Hepatocyte (in vitro differentiated cells): ENCODE measurements at places on chromosomes 1 and 21. TPM values are rescaled to one million over a fixed set of nuclear protein-coding genes. Genes with fewer than 3 reads are reported as not detected.

DNA sequence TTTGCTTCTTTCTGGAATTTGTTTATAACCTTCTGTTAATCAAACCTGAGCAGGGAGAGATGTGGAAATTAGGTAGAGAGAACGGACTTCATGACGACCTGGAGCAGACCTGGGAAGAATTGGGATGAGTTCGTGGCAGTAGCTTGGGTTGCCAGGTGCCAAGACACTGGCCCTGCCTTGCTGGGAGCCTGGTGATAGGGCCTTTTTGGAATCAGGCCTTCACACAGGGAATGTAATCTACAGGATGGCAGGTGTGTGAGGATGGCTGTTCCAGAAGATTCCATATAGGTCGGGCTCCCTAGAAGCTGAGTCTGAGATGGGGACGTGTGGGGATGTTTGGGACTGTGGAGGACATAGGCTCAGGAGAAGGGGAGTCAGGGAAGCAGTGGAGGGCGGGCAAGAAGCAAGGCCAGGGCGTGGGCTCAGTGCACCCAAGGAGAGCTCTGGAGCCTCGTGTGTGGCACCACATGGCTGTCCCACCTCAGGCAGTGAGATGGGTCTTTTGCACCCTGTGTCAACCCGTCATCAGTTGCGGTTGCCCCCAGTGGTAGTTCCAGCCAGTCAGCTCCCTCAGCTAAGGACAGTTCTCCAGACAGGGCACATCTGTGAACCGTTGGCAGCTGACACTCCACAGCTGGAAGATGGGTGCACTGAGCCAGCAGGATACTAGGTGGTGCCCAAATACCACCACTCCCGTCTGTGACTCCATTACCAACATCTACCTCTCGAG lies 395.9 kb downstream of the MATN1 start:
- no peak overlapping the region for H3K4me3 ChIP-seq
- no peaks in the 10 kb centered on the region for H3K4me1 ChIP-seq
- no peak for DNase-seq
- no peaks in the 10 kb centered on the region for H3K27me3 ChIP-seq
- H3K36me3 ChIP-seq: no peaks in the 10 kb centered on the region
- H3K27ac ChIP-seq: no peak overlapping the region

DNA sequence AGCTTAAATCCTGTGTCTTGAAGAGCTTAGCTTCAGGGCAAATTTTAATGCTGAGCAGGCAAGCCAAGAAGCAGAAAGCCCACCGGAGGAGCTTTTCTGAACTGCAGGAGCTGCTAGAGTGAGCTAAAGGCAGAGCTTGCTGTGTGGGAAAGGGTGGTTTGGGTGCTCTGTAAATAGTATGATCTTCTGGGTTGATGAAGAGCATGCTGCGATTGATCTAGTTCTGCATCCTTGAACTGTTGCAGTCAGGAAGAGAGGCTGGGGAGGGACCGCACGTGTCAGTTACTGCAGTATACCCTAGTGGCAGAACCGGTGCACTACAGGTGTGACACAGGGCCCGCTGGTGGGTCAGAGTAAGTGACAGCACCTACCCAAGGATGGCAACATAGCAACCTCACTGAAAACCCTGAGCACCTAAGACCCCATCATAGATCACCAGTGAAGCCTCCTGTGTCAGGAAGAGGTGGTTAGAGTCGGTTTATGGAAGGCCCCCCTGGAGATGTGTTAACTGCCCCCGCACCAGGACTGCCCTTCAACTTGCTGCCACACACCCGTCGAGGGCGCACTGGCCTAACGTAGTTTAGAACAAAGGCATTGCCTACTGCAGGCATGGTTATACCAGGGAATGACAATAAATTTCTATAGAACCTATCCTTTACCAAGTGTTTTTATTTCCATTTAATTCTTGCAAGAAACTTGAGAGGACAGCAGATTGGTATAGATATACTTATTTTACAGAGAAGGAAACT lies 146.0 kb upstream of the KIAA0040 start:
- H3K4me1 ChIP-seq: no peaks in the 10 kb centered on the region
- peaks cover 9% of the 10 kb centered on the region for H3K27me3 ChIP-seq
- peak; percentile 29 for DNase-seq
- no peak overlapping the region for H3K4me3 ChIP-seq

Gene NR1I3
- total RNA-seq: 2.6 and 4.1 TPM in 2 replicates

Gene HSPG2
- total RNA-seq: 38.3 and 72.4 TPM in 2 replicates

DNA sequence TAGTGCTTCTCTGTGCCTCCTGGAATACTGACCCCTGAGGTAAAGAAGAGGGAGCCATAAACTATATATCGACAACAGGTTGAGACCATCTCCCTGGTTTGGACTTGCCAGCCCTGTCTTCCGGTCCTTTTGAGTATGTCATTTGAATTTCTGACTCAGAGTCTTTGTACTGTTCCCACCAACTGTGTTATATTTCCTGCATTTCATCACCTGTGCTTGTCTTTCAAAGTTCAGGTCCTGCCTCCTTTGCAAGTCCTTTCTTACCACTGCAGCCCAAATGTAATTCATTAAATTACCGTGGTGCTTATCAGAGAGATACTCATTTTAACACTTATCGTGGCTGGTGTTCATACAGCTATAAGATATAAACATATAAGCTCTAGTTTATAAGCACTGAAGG lies 10.7 kb downstream of the AK5 start:
- no peak overlapping the region for H3K27ac ChIP-seq
- peaks cover 9% of the 10 kb centered on the region for H3K27me3 ChIP-seq
- no peaks in the 10 kb centered on the region for H3K36me3 ChIP-seq

Gene NBPF14
- total RNA-seq: 15.3 and 16.2 TPM in 2 replicates

DNA sequence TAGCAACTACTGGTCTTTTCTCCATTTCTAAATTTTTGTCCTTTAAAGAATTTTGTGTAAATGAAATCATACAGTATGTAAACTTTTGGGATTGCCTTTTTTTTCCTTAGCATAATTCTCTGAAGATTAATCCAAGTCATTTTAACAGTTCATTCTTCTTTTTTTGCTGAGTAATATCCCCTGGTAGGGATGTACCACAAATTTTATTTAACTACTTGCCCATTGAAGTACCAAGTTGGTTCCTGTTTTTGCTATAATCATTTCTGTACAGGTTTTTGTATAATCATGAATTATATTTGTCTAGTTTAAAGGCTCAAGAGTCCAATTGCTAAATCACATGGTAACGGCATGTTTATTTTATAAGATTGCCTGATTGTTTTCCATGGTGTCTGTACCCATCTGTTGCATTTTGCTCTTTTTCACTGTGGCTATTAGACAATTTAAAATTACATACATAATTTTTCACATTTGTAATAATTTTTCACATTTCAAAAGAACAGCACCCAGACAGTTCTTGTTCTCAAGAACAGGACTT lies 891.1 kb downstream of the USP25 start:
- H3K27ac ChIP-seq: no peak overlapping the region
- H3K4me1 ChIP-seq: no peaks in the 10 kb centered on the region
- no peak overlapping the region for H3K4me3 ChIP-seq
- H3K36me3 ChIP-seq: no peaks in the 10 kb centered on the region
- no peak for DNase-seq
- no peaks in the 10 kb centered on the region for H3K27me3 ChIP-seq

Gene SUSD4
- 3.9 and 8.3 TPM in 2 replicates for total RNA-seq

Gene OR2G6
- total RNA-seq: not detected in 2 replicates

Gene BMP8A
- total RNA-seq: 1.4 and 2.8 TPM in 2 replicates

GRCh38 chr21:36654324-36654723 lies 44.6 kb upstream of the SIM2 start:
- no peak overlapping the region for H3K27ac ChIP-seq
- H3K4me1 ChIP-seq: no peaks in the 10 kb centered on the region
- no peak overlapping the region for H3K4me3 ChIP-seq
- no peaks in the 10 kb centered on the region for H3K27me3 ChIP-seq
- DNase-seq: no peak

Gene WDR3
- total RNA-seq: 24.3 and 30.9 TPM in 2 replicates

DNA sequence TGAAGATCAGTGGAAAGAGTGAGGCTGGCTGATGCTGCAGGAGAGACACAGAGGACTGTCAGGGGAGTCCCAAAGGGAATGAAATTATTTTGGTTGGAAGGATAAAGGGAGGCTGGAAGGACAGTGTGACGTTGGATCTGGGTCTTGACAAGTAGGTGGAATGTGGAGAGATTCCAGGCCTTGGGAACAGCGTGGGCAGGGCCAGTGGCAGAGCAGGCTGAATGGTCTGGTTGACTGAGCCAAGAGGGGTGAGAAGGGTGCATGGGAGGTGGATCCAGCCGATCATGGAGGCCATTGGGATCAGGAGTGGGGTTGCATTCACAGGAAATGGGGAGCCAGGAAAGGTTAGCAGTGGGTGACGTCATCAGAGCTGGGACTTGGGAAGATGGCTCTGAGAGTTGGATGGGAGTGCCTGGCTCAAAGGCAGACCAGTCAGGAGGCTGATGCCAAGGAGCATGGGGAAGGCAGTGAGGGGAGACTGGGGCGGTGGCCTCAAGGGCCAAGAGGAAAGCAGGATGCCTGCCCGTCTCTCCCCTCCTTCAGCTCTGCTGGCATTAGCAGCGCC lies 146.2 kb upstream of the VAMP3 start:
- H3K27me3 ChIP-seq: peaks cover 23% of the 10 kb centered on the region
- no peak overlapping the region for H3K27ac ChIP-seq
- no peaks in the 10 kb centered on the region for H3K36me3 ChIP-seq
- no peak overlapping the region for H3K4me3 ChIP-seq

Gene NTMT2
- total RNA-seq: not detected in 2 replicates

Gene NENF
- total RNA-seq: 45.4 and 52.3 TPM in 2 replicates

GRCh38 chr1:60073605-60074278 lies at the start of gene C1orf87:
C1orf87 (minus strand) TSS chr1:60073770; CDS start chr1:60072643, 1,127 bp downstream.
- no peak within 1 kb of the TSS for H3K4me3 ChIP-seq
- peaks cover 44% of the 10 kb centered on the region for H3K27me3 ChIP-seq
- peaks cover 10% of the 10 kb centered on the region for H3K4me1 ChIP-seq
- peak; percentile 20 for DNase-seq

DNA sequence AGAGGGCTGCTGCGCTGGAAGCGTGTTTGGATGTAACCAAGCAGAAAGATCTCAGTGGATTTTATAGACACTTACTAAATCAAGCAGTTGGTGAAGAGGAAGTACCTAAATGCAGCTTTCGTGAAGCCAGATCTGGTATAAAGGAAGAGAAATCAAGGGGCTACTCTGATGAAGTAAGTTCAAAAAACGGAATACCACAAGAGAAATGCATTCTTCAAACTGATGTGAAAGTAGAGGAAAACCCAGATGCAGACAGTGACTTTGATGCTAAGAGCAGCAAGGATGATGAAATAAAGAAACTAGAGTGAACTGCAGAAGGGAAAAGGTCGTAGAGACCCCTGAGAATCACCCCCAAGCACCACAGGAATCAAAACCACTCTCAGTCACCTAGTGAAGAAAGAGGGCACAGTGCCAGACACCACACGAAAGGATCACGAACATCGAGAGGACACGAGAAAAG lies 40.8 kb upstream of the NEXN start:
- no peaks in the 10 kb centered on the region for H3K4me1 ChIP-seq
- no peak overlapping the region for H3K4me3 ChIP-seq
- H3K36me3 ChIP-seq: no peaks in the 10 kb centered on the region
- no peak overlapping the region for H3K27ac ChIP-seq
- H3K27me3 ChIP-seq: no peaks in the 10 kb centered on the region
- DNase-seq: no peak

GRCh38 chr1:215052256-215053015 lies 30.1 kb upstream of the KCNK2 start:
- no peak overlapping the region for H3K4me3 ChIP-seq
- H3K27ac ChIP-seq: no peak overlapping the region
- no peak for DNase-seq
- H3K27me3 ChIP-seq: no peaks in the 10 kb centered on the region

Gene SPRR2B
- total RNA-seq: not detected in 2 replicates

DNA sequence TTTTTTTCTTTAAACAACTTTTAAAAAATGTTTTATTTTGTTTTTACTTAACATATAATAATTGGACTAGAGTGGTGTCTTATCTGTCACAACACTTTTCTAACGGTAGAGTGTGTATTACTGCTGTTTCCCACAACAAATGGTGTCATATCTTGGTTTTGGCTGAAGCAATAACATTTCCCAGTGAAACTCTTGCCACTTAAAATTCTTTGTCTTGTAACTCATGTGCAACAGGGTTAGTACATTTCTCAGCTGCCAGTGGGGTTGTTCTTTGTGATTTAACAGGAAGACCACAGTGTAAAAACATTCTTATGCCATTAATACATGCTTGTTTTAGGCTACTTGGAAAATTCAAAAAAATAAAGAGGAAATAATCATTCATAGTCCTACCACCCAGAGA lies 43.5 kb downstream of the ALPL start:
- H3K36me3 ChIP-seq: no peaks in the 10 kb centered on the region
- no peak overlapping the region for H3K4me3 ChIP-seq
- no peaks in the 10 kb centered on the region for H3K4me1 ChIP-seq
- H3K27ac ChIP-seq: no peak overlapping the region
- no peak for DNase-seq

- no peaks in the 10 kb centered on the region for H3K4me1 ChIP-seq
- H3K36me3 ChIP-seq: no peaks in the 10 kb centered on the region
- H3K27ac ChIP-seq: peak overlapping the region; percentile 67
- DNase-seq: peak; percentile 64
- no peaks in the 10 kb centered on the region for H3K27me3 ChIP-seq
Observed at GRCh38 chr1:116556289-116557006, 14.4 kb downstream of the CD58 start.

Gene C1QTNF12
- 3.8 and 4.1 TPM in 2 replicates for total RNA-seq

- H3K27ac ChIP-seq: no peak overlapping the region
- H3K36me3 ChIP-seq: no peaks in the 10 kb centered on the region
- H3K4me3 ChIP-seq: no peak overlapping the region
- DNase-seq: no peak
Observed at GRCh38 chr21:40016234-40016633, 149.0 kb downstream of the PCP4 start.

Gene MYCL
- total RNA-seq: 6.3 and 10.6 TPM in 2 replicates

DNA sequence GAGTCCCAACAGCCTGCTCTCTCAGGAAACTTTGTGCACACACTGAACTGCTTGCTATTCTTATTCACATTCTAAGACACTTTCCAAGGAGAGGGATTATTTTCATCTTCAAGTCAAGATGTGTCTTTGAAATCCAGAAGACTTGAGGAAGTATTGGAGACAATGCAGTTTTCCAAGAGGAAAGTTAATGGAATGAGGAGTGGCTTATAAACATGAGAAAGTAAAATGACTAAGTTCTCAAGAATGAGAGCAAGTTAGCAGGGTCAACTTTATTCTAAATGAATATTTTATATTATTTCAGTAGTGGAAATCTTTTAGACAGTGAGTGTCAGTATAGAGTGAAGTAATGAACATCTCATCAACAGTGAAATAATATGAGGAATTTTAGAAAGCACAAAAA lies 1239.3 kb downstream of the MRPL39 start:
- no peaks in the 10 kb centered on the region for H3K27me3 ChIP-seq
- H3K27ac ChIP-seq: no peak overlapping the region
- no peak overlapping the region for H3K4me3 ChIP-seq
- no peaks in the 10 kb centered on the region for H3K36me3 ChIP-seq
- no peaks in the 10 kb centered on the region for H3K4me1 ChIP-seq

GRCh38 chr1:69172003-69173000 lies 395.4 kb upstream of the LRRC7 start:
- H3K4me3 ChIP-seq: no peak overlapping the region
- DNase-seq: no peak
- no peaks in the 10 kb centered on the region for H3K27me3 ChIP-seq
- H3K4me1 ChIP-seq: no peaks in the 10 kb centered on the region

Gene CDA
- total RNA-seq: 2.1 and 3.2 TPM in 2 replicates

Gene UAP1
- total RNA-seq: 59.3 and 65.2 TPM in 2 replicates

- H3K27ac ChIP-seq: no peak overlapping the region
- no peak for DNase-seq
- peaks cover 35% of the 10 kb centered on the region for H3K4me1 ChIP-seq
- H3K36me3 ChIP-seq: no peaks in the 10 kb centered on the region
- no peaks in the 10 kb centered on the region for H3K27me3 ChIP-seq
Observed at GRCh38 chr1:53125623-53126360, 16.6 kb downstream of the SLC1A7 start.

- no peaks in the 10 kb centered on the region for H3K4me1 ChIP-seq
- H3K27me3 ChIP-seq: no peaks in the 10 kb centered on the region
- DNase-seq: no peak
- H3K36me3 ChIP-seq: no peaks in the 10 kb centered on the region
Observed at GRCh38 chr1:100616121-100616621, 78.2 kb downstream of the GPR88 start.
